ENCODE measurements at places on chromosomes 7 and 10.
A peak's percentile ranks its signal among the peaks of the same experiment; 100 is the strongest.

DNA sequence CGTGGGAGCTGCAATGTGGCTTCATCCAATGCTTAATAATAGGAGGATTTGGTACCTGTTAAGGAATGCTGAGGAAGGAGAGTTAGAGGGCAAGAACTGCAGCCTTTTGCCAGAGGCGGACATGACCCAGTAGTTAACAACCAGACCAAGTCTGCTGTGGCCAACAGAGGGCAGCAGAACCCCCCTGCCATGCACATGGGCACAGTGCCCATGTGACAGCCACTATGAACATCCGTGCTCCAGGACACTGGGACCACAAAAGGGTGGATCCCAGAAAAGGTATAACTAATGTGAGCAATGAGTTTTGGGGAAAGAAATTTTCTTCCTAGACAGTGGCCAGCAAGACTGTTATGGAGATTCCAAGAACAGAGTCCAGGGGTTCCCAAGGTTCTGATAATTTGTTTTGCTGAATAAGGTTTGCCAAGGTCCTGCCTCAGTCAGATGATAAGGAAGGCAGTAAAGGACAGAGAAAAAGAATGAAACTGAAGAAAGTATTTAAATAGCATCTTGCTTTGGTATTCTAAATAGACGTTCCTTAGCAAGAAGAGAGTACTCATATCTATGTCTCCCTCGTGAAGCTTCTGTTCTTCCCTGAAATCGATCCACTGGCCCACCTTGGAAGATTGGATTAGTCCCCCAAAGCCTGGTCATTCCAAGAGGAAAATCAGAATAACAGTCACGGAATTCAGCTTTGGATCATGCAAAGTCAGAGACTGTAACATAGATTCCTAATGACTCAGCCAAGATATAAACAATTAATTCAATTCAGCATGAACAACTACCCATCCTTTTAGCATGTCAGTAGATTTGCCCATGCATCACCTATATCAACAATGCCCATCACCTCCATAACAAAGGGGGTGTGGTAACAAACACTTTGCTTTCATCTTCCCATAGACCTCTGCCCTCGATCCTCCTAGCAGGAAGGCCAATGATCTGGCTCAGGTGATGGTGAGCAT, 56.0 kb downstream of the LGI1 start:
- peak; percentile 37 for DNase-seq

- peak; percentile 63 for DNase-seq
These were observed 1.3 kb downstream of the VSIR start for GRCh38 chr10:71771821-71772617.

GRCh38 chr7:34136698-34137097, 231.4 kb downstream of the BMPER start:
- DNase-seq: no peak

GRCh38 chr10:108545921-108546320, 1377.4 kb downstream of the XPNPEP1 start:
- no peak for DNase-seq

GRCh38 chr10:71517298-71518169, 120.8 kb downstream of the CDH23 start:
- no peak for DNase-seq

DNA sequence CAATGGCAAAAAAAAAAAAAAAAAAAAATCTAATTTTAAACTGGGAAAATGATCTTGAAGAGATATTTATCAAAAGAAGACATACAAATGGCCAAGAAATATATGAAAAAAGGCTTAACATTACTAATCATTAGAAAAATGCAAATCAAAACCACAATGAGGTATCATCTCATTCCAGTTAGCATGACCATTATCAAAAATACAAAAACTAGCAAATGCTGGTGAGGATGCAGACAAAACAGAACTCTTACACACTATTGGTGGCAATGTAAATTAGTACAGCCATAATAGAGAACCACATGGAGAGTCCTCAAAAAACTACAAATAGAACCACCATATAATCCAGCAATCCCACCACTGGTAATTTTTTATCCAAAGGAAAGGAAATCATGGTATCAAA, 489.6 kb downstream of the TNS3 start:
- DNase-seq: no peak

DNA sequence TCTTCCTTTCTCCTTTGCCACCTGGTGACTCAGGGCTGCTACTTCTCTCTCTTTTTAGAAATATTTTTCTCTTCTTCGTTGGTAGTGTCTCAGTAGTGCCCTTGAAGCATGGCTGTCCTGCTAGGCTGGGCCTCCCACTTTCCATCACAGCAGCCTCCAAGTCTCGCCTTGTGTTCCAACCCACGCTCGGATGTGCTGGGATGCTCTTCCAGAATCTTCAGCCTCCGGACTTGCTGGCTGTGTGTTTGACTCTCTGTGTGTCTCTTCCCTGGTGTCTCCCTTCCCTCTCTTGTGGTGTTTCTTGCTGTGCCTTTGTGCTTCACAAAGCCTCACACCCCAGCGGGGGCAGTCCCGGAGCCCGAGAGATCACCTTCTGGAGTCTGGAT, 100.5 kb downstream of the INPP5A start:
- DNase-seq: no peak

- no peak for DNase-seq
These were observed 9.9 kb upstream of the GNAT3 start for GRCh38 chr7:80521809-80522208.

- DNase-seq: no peak
These were observed 56.0 kb upstream of the ST8SIA6 start for GRCh38 chr10:17510242-17510908.

- DNase-seq: no peak
These were observed 18.7 kb downstream of the RSU1 start for GRCh38 chr10:16798571-16798970.

GRCh38 chr10:1538121-1538520, 199.2 kb downstream of the ADARB2 start:
- no peak for DNase-seq
